ENCODE measurements at places on chromosomes 5 and 9.

- ATAC-seq: no peak
Measured at GRCh38 chr9:135790850-135791249, 88.9 kb downstream of the KCNT1 start.

GRCh38 chr5:135376961-135377624 lies 21.9 kb downstream of the MACROH2A1 start:
- peak; percentile 92 for ATAC-seq

DNA sequence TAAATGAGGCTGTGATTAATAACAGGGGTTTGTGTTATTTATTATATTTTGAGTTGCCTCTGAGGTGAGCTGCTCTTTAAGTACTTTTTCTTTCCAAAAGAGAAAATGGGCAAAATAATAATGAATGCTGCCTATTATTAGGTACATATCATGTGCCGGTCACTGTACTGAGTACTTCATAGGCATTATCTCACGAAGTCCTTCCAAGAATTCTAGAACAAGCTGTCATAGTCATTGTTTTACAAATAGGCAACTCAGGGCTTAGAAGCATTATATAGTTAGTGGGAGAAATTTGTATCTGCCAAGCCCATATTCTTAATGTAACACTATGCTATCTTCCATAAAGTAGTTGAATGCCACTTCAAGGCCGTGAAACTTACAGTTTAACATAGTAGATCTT lies 628.7 kb downstream of the CCDC171 start:
- no peak for ATAC-seq

DNA sequence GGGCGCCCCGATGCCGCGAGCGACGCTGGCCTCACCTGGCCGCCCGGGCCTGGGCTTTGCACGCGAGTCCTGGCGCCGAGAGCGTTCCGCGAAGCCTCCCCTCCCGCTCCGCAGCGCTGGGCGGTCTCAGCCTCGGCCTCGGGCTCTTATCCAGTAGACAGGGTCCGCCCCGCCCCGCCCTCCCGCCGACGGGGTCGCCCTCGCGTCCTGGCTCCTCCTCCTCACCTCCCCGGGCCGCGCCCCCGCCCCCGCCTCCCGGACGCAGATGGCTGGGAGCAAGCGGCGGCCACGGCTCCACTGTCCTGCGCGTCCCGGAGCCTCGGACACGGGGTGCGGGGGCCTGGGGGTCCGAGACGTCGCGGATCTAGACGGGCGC lies at the start of gene SLC6A3:
TSS of gene SLC6A3 (minus strand) at position 128 of the 376 bp plus-strand sequence. CDS start 2,243 bp downstream, outside the sequence.
- no peak for ATAC-seq

DNA sequence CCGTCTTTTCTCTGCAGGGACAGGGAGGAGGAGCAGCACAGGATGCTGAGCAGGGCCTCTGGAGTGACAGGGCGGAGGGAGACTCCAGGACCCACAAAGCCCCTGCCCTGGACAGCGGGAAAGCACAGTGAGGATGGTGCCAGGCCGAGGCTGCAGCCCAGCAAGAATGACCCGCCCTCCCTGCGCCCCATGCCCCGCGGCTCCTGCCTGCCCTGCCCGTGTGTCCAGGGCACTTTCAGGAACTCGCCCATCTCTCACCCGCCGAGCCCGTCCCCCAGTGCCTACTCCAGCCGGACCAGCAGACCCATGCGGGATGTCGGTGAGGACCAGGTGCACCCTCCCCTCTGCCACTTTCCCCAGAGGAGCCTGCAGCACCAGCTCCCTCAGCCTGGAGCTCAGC lies 9.1 kb upstream of the EXOC3 start:
- ATAC-seq: no peak
